ENCODE measurements at places on chromosomes 3 and 15.

DNA sequence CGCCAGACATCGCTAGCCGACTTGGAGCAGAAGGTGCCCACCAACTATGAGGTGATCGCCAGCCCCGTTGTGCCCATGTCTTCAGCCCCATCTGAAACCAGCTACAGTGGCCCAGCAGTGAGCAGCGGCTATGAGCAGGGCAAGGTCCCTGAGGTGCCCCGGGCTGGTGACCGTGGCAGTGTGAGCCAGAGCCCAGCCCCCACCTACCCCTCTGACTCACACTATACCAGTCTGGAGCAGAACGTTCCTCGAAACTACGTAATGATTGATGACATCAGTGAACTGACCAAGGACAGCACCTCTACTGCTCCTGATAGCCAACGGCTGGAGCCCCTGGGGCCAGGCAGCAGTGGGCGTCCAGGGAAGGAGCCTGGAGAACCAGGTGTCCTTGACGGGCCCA lies 12.9 kb upstream of the APEH start:
- DNase-seq: no peak

GRCh38 chr3:56458496-56459103 lies 9.7 kb downstream of the ERC2 start:
- DNase-seq: no peak

- peak; percentile 77 for DNase-seq
Measured at GRCh38 chr15:73952171-73952912, 26.1 kb downstream of the LOXL1 start.

GRCh38 chr3:130380398-130380797 lies 34.9 kb downstream of the COL6A5 start:
- DNase-seq: no peak

DNA sequence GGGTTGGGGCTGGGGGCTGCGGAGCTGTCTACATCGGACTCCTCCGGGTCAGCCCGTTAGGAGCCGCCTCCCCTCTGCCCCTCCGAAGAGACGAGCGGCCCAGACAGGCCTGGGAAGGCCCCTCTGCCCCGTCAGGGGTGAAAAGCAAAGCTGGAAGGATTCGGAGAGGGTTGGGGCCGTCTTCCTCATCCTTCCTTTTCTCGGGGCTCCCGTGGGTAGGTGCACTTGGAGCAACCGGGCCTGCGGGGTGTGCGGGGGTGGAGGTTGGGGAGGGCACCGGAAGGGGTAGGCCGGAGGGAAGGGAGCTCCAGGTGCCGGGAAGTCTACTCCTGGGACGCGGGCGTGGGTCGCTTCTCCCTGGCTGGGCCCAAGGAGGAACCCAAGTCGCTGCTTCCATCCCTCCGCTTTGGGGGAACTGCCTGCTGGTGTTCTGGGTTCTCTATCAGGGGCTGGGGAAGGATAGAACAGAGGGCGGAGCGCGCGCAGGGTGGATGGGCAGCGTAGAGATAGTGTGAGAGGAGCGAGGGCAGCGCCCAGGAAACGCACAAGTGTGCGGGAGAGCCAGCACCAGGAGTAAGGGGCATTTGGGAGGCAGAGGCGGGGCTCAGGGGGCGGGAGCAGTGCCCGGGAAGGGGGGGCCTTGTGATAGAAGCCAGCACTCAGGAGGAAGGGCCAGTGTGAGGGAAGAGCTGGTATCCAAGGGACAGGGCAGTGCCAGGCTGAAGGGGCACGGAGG lies 590 bp downstream of the POLR2H start:
- DNase-seq: no peak

- no peak for DNase-seq
Measured at GRCh38 chr15:34729056-34729455, 25.7 kb downstream of the GJD2 start.

DNA sequence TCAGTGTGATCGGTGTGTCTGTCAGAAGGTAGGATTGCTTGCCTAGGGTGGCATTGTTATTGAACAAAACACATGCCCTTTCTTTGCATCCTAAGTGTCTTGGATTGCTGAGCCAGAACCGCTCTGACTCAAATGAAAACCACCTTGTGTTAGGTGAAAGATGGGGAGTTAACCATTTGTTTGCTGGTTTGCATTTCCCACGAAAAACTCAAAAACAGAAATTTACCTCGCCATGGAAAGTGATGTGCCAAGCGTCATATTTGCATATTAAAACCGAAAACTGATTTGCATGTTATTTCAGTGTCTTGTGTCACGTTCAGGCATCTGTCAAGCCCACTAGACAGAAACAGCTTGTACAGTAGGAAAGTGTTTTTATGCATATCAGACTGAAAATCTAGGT lies 474.6 kb upstream of the TPRG1 start:
- DNase-seq: no peak

DNA sequence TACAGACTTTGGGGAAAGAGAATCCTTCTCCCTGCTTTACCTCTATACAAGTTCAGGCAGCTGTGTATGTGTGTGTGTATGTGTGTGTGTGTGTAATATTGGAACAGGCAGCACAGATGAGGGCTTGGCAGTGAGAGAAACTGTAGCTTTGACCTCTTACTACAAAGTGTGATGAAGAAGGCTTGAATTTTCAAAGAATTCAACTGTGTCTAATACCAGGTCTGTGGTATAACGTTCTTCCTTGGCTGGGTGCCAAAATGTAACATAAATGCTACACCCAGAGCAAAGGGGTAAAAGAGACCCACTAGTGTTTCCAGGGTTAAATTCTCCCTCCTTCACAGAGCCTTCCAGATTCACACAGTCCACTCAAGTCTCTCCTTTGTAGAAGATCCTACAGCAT lies 51.1 kb downstream of the CHST2 start:
- DNase-seq: no peak

DNA sequence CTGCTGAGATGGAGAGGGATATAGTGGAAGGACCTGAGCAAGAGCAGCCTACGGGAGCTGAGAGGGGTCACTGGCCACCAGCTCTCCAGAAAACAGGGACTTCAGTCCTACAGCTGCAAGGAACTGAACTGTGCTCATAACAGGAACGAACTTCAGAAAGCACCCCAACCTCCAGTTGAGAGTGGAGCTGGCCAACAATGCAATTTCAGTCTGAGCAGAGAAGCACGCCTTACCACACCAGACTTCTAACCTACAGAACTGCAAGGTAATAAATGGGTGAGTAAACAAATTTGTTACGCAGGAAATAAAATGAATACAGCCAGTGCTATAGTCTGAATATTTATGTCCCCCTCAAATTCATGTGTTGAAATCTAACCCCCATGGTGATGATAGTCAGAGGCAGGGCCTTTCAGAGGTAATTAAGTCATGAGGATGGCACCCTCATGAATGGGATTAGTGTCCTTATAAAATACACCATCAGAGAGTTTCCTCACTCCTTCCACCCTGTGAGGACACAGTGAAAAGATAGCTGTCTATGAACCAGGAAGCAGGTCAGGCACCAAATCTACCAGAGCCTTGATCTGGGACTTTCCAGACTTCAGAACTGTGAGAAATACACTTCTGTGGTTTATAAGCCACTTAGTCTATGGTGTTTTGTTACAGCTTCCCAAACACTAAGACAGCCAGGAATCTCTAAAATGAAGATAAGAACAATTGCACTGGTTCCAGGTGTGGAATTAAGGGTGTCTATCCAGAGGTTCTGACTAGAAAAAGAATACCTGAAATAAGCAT lies 58.6 kb downstream of the SYNM start:
- DNase-seq: no peak

- no peak for DNase-seq
Measured at GRCh38 chr3:152147748-152148147, 121.0 kb upstream of the MBNL1 start.

GRCh38 chr15:58057559-58057958 lies 8.0 kb downstream of the ALDH1A2 start:
- no peak for DNase-seq

DNA sequence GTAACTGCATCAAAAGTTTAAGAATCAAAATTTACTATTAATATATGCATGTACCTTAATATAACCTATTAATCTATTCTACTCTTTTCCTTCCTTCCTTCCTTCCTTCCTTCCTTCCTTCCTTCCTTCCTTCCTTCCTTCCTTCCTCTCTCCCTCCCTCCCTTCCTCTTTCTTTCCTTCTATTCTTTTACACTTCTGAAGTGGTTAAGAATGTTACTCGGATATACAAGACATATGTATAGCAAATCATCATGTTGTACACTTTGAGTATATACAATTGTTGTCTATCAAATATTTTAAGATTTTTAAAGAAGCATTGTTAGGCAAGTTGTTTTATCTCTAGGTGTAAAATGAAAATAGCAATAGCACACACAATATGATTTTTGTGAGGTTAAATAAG lies 713.1 kb upstream of the NAALADL2 start:
- DNase-seq: no peak

Data from femur (tissue), 1 donor.